ENCODE measurements at places on chromosomes 5 and 9.

DNA sequence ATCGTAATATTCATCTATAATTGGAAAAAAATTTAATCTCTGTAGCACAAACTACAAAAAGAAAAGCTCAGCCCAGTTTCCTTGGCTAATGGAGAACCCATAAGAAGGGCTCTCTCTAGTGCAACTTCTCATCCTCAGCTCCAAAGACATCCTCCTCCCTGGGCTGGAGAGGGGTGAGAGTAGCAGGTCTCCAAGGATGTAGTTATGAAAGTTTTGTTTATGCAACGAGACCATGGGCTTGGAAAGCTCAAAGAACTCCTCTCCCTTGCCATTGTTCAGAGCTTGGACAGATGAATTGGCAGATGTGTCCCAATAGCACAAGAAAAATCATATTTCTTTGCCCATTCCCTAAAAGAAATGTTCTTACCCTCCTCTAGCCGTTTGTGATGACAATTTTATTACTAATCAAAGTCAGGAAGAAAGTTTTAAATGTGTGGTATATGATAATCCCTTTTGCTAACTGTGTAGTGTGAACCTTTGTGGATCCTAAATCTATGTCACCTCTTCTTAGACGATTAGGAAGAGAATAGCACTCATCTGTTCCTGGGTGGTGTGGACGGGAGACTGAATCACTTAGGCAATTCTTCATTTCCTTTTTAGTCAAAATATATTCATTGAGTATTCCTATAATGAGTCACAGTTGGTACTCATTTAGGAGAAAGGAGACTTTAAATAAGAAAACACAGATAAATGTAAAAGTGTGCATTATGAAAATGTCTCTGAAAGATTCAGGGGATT is 52.2 kb downstream of the GARNL3 start:
- DNase-seq = no peak

DNA sequence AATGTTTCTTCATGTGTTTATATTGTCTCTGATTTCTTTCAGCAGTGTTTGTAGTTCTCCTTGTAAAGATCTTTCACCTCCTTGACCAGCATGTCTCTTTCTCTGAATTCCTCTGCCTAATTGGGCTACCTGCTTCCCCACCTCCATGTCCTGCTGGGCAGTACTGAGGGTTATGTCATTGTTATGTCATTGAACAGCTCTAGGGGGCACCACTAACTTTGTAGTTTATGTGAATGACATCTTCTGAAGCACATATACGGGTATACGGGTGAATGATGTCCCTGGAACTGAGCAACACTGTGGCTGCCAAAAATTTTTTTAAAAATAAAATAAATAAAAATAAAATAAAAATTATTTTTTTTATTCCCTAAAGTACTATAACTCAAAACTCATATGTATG is 16.9 kb upstream of the SNCAIP start:
- DNase-seq = peak; percentile 12

DNA sequence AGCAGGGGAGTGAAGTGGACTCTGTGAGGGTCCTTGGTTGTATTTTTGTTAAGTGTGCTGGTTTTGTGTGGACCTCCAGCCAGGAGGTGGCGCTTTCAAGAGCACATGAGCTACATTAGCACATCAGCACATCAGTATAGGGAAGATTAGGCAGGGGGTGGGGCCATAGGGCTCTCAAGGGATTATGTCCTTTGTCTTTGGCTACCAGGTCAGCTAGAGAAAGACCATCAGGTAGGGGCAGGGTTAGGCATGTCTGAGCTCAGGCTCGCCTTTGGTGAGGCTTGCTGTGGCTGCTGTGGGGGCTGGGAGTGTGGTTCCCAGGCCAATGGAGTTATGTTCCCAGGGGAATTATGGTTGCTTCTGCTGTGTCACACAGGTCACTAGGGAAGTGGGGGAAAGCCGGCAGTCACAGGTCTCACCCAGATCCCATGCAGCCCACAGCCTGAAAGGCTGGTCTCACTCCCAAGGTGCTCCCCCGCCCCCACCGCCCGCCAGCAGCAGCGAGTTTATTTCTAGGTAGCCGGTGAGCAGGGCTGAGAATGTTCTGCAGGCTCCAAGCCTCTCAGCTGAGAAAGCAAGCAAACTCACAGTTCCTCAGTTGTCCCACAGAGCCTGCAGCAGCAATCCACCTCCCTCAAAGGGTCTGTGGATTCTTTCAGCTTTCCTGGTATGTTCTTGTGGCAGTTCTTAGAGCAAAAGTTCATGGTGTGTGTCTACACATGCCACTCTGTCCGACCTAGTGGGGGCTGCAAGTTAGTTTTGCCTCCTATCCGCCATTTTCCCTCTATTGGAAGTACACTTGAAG is 13.7 kb downstream of the OR1J1 start:
- DNase-seq = peak; percentile 35

DNA sequence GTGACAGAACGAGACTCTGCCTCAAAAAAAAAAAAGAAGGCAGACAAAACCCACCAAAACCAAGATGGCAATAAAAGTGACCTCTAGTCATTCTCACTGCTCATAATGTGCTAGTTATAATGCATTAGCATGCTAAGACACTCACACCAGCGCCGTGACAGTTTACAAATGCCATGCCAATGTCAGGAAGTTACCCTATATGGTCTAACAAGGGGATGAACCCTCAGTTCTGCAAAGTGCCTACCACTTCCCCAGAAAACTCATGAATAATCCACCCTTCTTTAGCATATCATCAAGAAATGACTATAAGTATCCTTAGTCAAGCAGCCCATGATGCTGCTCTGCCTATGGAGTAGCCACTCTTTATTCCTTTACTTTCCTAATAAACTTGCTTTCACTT is 4.7 kb upstream of the BICD2 start:
- no peak for DNase-seq

DNA sequence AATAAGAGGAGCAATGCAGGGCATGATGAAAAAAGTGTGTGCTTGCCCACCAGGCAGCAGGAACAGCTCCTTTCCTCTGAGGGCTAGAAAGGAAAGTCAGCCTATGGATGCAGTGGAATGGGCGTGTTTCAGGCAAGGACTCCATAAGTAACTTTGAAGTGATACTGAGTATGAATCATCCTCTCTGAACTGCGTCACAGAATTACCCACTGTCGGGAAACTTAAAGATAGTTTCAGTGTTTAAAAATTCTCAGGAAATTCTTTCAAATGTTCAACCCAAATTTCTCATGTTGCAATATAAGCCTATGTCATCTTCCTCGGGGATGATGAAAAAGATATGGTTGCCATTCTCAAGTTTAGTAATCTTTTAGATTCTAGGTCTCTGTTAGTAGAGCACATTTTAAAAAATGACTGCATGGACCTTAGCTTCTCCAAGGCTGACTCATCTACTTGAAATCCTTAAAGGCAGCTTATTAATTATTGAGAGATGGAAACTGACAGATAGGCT is 27.7 kb downstream of the PTCD2 start:
- no peak for DNase-seq

GRCh38 chr5:80399526-80400239 is 8.2 kb upstream of the ZFYVE16 start:
- DNase-seq = no peak

GRCh38 chr5:156718985-156719384 is 131.1 kb upstream of the PPP1R2B start:
- DNase-seq = no peak

DNA sequence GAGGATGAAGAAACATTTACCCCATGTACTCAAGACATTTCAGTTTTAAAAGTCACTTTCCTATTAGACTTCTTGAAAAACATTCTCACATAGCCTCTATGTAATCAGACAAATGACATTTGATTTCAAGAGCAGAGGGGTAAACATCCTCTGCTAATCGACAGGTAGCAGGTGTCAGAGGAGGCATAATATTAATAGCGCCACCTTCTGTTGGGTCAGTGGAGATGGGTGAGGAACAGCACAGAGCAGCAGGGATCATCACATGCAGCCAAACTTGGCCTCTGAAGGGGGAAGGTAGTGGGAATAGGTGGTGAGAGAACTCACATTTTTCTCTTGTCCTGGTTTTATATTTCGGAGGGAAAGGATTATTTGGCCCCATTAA is 3.3 kb upstream of the LSM11 start:
- peak; percentile 42 for DNase-seq

DNA sequence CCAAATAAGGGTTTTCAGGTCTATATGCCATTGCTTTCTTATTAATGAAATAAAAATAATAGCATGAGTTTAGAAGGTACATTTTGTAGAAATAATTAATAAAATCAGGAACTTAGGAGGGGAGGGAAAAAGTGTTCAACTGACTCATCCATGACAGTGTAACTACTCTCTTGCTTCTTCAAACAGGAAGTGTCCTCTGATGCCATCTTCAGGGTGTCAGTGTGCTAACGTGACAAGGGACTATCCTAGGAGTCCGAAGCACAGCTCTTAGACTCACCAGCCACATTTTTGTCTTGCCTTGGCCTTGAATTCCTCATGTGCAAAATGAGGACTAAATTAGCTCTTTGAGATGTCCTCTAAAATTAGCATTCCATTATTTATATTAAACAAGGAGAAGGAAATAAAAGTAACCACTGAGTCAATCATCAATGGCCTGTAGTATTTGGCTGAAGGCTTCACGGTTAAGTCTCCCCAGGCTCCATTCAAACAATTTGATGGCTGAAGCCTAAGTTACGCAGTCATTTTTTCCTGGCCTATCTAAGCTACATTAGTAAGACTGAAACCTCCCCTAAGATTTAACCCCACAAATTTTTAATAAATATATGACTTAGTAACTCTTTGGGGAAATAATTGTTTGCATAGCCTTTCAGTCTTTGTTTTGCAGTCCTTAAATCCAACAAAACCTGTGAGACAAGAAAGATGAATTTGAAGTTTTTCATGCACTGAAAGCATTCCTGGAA is 151.1 kb downstream of the ARL15 start:
- DNase-seq = peak; percentile 61

- no peak for DNase-seq
Observed at GRCh38 chr5:136811086-136811485, 445.7 kb upstream of the TRPC7 start.

GRCh38 chr5:137498301-137498735 is 808 bp downstream of the SPOCK1 start:
- DNase-seq = no peak

- no peak for DNase-seq
Observed at GRCh38 chr9:36204906-36205547, 14.3 kb downstream of the CLTA start.

DNA sequence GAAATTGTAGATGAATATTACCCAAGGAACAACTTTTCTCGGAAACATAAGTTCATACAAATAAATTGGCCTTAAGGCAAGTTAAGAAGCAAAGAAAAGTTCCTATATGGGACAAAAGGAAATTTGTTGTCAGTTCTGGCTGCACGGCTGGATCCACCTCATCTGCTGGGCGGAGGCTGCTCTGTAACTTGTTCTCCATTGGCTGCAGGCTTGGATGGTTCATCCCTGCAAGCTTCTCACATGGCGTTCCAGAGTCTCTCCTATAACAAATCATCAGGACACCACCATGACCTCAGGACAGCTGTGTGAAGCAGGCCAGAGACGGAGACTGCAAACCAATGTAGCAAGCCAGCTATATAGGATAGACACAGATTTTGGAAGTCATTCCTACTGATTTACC is 81.4 kb upstream of the DAB2 start:
- DNase-seq = no peak

DNA sequence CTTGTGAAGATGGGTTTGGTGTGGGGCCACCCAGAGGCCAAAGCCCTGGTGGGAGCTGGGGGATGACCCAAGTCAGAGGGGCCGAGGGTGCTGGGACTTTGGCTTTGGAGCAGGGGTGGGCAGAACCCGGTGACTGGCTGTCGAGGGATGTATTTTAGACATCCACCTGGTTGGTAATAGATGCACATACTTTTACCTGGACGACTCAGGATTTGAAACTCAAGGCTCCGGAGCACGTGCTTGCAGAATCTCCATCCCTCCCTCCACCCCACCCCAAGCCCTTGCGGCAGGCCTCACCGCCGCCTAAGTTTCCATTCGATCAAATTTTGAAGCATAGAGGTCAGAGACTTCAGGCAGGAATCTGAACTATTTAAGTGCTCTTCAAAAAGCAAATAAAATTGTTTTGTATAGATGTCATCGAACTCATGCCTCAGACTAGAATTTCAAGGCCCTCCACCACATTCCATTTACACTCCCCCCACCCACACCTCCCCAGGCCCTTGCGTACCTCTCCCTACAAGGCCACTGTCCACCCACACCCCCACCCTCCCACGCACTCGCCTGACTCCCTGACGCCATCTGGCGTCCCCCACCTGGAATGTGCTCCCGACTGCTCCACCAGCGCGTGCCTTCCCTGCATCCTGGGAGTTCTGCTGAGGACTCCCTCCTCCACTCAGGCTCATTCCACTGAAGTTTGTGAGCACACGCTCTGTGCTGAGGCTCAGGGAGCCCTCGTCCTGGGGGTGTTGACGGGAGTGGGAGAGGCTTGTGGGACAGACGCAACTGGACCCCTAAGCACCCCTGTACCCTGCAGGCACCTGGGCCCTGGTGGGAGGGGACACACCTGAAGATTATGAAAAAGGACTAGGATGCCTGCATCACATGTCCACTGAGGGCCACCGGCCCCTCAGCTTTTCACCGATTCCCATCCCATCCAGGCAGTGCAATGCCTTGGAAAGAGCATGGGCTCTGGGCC is 56.4 kb upstream of the RPL26L1 start:
- no peak for DNase-seq

GRCh38 chr9:93954434-93955061 is 607 bp downstream of the BARX1 start:
- DNase-seq = no peak

DNA sequence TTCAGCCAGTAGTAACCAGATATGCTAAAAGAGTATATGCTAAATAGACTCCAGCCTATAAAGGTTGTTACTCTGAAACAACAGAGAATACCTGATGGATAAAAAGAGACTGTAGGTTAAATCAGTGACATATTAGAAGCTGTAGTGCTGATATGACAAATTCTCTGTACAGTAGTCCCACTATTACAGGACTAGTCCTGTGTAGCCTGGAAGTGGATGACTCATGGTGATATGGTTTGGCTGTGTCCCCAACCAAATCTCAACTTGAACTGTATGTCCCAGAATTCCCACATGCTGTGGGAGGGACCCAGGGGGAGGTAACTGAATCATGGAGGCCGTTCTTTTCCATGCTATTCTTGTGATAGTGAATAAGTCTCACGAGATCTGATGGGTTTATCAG is 276.2 kb upstream of the POU5F2 start:
- DNase-seq = no peak

DNA sequence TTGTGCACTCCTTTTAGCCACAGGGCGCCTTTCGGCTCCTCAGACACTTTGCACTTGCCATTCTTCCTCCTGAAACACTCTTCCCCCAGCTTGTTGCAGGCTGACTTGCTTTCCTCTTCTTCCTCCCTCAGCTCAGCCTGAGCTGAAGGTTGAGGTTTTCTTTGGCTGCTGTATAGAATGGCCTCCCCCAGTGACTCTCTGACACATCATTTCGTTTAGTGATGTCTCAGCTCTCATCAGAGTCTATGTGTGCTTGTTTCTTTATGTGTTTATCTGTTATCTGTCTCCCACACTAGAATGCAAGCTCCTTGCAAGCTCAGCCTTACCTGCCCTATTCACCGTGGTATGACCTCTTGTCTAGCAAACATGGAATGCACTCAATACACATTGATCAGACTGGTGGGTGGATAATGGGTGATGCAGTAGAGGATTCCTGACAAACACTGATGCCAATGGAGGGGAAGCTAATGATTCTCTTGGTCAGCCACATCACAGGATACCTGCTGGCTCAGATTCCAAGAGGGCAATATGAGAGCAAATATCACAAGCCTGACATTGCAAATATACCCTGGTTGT is 112.9 kb upstream of the STC2 start:
- DNase-seq = no peak

- DNase-seq = no peak
Observed at GRCh38 chr9:120937127-120937526, 10.5 kb upstream of the TRAF1 start.
